Hepatocyte (in vitro differentiated cells): ENCODE measurements at places on chromosomes 12 and 14.
A peak's percentile ranks its signal among the peaks of the same experiment; 100 is the strongest.

GRCh38 chr14:79665556-79665955 is 545.7 kb downstream of the DIO2 start:
- DNase-seq = no peak

- no peak for DNase-seq
Observed at GRCh38 chr12:91772411-91772810, 373.2 kb downstream of the BTG1 start.

GRCh38 chr12:5965950-5966383 is 20.9 kb upstream of the ANO2 start:
- peak; percentile 79 for DNase-seq

GRCh38 chr12:119694111-119694510 is 26.2 kb downstream of the PRKAB1 start:
- peak; percentile 42 for DNase-seq

DNA sequence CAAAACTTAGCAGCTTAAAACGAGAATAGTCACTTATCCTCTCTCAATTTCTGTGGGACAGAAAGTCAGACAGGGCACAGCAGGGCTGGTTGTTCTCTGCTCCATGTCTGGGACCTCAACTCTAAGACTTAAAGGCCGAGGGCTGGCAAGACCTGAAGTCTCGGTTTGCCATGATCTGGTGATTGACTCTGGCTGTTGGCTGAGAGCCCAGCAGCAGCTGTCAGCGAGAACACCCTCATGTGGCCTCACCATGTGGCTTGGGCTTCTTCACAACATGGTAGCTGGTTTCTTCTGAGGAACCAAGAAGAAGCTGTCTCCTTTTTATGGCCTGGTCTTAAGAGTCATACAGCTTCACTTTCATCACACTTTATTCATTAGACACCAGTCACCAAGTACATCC is 1.7 kb upstream of the VASH1 start:
- peak; percentile 3 for DNase-seq

GRCh38 chr14:69663300-69663643 is 51.9 kb downstream of the SUSD6 start:
- no peak for DNase-seq

- DNase-seq = peak; percentile 18
Observed at GRCh38 chr12:74538491-74539258, 1.0 kb downstream of the ATXN7L3B start.

GRCh38 chr12:76337583-76337982 is 10.6 kb downstream of the BBS10 start:
- DNase-seq = no peak

DNA sequence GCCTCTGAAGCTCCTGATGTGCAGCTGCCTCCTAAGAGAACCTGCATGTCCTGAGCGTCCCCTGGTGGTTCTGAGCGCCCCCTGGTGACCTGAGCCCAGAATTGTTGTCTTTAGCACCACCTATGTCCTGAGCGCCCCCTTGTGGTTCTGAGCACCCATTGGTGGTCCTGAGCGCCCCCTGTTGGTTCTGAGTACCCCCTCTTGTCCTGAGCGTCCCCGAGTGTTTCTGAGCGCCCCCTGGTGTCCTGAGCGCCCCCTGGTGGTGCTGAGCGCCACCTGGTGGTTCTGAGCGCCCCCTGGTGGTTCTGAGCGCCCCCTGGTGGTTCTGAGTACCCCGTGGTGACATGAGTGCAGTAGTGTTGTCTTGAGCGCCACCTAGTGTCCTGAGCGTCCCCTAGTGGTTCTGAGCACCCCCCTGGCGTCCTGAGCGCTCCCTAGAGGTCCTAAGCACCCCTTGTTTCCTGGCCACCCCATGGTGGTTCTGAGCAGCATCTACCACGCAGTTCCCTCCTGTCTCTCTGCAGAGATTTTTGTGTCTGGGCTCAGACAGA is 782.5 kb downstream of the TMEM121 start:
- no peak for DNase-seq

DNA sequence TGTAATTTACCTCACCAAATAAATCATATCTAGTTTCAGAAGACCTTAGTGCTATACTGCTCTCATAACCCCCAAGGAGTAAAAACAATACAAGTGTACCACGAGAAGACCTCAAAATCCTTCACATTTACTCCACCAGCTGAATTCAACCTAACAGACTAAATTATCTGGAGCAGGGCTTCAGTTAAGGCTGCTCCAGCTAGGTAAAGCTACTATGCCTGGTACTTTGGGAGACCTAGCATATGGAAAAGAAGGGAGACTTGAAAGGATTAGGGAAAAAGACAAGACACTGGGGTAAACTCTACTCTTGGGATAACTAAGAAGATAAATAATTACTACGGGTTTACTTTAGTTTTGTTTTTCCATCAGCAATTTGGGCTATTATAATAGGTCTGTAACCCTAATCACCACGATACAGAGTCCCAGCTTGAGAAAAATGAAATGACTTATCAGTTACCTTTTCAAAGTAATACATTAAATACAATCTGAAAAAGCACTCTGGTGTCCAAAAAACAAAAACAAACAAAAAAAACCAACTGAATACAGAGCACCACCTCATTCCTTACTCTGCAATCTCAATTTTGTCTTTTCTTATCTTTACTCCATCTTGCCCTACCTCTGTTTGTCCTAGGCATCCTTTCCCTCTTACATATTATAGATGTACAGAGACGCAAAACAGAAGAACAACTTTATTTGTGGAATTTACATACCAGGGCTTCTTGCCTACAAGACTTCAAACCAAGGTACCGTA is 2.1 kb downstream of the EML5 start:
- no peak for DNase-seq

- DNase-seq = no peak
Observed at GRCh38 chr12:113049976-113050742, 6.4 kb upstream of the DTX1 start.

DNA sequence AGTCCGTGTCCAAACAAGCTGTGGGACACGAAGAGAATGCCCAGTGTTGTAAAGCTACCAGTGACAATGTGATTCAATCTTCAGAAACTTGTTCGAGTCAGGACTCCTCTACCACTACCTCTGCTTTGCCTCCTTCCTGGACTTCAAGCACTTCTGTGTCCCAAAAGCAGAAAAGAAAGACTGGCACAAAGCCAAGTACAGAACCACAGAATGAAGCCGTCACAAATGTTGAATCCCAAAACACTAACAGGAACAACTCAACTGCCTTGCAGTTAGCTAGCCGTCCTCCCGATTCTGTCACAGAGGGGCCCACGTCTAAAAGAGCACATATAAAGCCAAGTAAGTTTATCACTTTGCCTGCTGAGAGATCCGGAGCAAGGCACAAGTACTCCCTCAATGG is 284.9 kb downstream of the LRFN5 start:
- no peak for DNase-seq

- no peak for DNase-seq
Observed at GRCh38 chr12:67621112-67621511, 27.4 kb upstream of the DYRK2 start.

- DNase-seq = peak; percentile 29
Observed at GRCh38 chr14:65103150-65103760, 938 bp upstream of the MAX start.

DNA sequence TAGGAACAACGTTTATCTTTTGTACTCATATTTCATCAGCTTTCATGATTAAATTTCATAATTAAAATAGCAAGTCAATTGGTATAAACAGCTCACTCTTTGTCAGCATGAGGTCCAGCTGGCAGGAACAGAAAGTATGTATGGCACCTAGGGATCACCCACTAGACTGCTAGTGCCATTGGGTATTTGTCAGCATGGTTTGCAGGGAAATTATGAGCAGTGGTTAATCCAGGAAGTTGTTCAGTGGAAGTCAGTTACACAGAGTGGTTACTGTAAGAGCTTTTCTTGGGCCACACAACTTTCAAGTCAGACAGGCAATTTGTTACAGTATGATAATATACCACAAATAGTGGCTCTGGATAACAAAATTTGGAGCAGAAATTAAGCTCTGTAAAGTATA is 340.3 kb upstream of the RGS6 start:
- no peak for DNase-seq

- peak; percentile 60 for DNase-seq
Observed at GRCh38 chr12:41663598-41664265, 475.6 kb downstream of the PDZRN4 start.

DNA sequence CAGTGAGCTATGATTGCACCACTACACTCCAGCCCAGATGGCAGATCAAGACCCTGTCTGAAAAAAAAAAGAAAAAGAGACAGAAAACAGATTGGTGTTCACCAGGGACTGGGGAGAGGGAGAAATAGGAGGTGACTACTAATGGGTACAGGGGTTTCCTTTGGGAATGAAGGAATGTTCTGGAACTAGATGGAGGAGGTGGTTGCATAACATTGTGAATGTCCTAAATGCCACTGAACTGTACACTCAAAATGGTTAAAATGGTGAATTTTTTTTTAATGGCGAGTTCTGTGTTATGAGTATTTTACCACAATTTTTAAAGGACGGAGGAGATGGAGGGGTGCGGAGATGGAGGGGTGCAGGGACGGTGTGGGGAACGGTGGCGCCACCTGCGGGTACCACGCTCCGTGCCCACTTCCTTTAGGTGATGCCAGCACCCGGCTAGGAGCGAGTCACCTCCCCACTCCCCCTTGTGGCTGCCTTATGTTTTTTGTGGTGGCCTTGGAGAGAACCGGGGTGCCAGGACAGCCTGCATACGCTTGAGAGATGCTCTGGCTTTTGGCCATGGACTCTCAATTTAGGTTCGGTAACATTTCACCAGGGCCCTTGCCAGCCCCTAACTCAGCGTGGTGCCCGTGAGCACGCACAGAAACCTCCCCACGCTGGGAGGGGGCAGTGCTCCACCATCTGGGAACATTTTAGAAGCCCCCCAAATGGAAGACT is 16.1 kb downstream of the UBC start:
- DNase-seq = no peak

DNA sequence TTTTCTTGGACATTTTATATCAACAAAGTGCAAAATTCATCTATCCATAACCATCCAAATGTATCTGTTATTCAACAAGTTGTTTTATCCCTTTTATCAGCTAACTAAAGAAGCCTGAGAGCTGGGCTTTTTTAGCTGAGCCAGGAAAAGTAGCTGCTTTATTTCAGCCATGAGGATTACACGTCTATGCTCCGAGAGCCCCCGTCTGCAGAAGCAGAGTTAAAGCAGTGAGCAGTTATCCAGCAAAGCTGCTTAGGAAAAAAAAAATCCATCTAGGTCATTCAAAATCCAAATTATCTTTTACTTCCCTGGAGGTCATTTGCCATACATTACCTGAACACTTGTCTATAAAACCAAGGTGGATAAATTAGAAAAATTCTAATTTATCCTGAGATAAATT is 15.7 kb upstream of the HECTD1 start:
- no peak for DNase-seq

DNA sequence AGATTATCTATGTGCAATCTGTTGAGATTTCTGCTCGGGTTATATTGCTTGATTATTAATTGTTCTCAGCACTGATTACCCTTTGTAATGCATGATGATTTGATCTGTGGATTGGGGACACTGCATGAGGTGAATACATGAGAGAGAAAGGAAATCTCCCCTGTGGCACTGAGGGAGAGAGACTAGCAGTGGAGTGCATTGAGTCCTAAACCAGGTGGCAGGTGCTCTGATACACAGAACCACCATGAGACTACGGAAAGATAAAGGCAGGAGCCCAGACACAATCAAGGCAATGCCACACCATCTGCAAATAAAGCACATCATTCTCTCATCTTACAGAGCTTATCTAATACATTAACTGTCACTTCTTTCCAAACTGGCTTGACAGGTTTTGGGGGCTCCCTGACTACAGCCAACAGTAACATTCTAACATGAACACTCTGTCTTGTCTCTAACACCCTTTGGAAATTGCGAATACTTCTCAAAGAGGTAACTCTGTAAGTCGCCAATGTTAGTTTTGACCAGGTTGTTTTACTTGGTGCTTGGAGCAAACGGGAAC is 37.6 kb upstream of the TSPAN8 start:
- peak; percentile 14 for DNase-seq

- no peak for DNase-seq
Observed at GRCh38 chr12:26828280-26829073, 4.5 kb downstream of the ITPR2 start.

DNA sequence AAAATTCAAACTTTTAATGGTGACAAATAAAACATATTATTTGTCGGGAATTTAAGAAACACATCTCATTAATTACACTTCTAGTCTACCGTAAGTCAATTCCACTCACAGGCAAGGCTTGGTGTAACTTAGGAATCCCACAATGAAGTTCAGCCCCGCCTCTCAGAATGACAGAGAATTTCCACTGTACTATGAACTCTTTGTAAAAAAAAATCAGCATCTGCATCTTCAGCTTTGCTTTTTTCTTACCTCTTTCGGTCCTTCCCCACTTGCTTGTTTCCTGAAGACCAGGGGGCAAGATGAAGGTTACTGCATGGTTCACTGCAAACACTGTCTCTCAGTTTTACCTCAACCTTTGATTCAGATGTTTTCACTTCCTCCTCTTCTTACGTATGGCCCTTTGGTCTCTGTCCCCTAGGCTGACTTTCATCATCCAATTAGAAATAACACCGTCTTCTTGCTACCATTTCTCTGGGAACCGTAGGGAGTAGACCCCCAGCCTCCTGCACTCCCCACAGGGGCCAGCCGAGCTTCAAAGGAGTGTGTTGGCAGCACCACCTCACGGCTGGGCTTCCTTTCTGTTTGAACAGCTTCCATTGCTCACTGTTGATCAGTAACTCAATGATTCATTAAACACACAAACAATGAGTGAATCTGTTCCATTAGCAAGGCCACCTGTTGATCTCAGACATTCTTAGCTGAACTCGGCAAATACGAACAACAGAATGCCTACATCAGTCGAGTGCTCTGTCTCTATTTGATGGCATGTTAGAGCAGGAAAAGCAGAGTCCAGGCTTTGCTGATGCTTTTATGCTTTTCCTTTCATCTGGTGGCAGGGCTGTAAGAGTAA is 343.0 kb downstream of the BMP4 start:
- DNase-seq = peak; percentile 71

DNA sequence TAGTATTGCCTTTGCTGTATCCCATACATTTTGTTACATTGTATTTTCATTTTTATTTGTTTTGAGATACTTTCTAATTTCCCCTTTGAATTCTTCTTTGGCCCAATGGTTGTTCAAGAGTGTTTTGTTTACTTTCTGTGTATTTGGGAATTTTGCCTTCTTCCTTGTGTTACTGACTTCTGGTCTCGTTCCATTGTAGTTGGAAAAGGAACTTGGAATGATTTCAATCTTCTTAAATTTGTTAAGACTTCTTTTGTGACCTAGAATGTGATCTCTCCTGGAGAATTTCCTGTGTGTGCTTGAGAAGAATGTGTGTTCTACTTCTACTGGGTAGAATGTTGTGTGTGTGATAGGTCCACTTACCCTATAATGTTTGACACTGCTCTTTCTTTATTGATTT is 304.4 kb upstream of the RTL1 start:
- no peak for DNase-seq
